Right atrium auricular region (tissue), 2 donors: ENCODE measurements at places on chromosomes 11 and 22.
A peak's percentile ranks its signal among the peaks of the same experiment; 100 is the strongest.

DNA sequence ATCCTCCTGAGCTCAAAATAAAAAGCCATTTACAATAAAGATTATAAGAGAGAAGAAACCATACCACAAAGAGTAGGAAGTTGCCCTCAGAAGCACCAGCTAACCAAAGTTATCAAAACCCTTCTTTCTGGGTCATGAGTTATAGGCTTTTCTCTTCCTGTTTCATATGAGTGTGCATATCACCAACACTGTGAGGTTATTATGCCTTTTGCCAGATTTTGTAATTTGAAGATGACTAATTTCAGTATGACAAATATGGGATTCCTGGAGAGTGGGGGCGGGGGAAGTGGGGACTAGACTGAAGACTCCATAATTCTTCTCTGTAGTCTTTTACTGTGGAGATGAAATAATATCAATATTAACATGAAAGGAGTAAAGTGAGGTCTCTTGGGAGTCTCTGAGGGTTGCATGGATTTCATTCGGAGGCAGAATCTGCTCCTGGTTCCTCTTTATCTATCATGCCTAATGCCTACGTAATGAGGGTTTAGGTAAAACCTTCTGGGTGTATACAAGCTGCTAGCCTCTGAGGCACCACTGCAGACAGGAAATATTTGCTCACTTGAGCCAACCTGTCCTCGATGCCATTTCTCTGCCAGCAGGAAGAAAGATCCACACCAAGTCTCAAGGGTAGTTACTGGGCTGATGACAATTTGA, 2.1 kb downstream of the LPXN start:
- peak overlapping the region; percentile 20 for H3K27ac ChIP-seq
- H3K36me3 ChIP-seq = peaks cover 9% of the 10 kb centered on the region
- H3K27me3 ChIP-seq = no peaks in the 10 kb centered on the region
- H3K4me1 ChIP-seq = no peaks in the 10 kb centered on the region

- no peaks in the 10 kb centered on the region for H3K27me3 ChIP-seq
- no peaks in the 10 kb centered on the region for H3K4me1 ChIP-seq
- no peak overlapping the region for H3K4me3 ChIP-seq
- H3K36me3 ChIP-seq = no peaks in the 10 kb centered on the region
- peak overlapping the region; percentile 61 for H3K27ac ChIP-seq
Measured at GRCh38 chr22:31075961-31076360, 5.2 kb upstream of the SMTN start.

DNA sequence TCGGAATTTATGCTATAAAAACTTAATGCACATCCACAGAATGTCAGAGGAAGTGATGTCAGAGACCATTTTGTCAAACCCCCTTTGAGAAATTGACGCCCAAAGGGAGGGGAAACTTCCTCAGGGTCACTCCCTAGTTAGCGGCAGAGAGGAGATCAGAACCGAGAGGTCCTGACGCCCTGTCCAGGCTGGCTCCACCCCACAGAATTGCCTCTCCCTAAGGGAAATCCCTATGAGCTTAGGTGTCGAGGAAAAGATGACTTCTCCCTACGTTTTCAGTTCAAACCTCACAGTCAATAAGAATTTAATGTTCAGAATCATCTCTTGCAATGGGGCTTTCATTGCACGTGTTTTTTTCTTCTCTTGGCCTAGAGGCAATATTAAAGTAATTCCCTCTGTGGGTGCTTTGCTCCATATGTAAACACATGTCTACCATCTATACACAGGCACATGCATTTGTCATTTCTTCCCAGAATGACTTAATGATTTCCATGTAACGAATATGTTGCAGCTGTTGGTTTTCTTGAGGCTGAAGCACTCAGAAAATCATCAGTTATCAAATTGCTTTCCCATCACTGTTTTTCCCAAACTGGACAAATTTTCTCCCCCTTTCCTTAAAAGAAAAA, 148.7 kb upstream of the TIMP3 start:
- no peak overlapping the region for H3K4me3 ChIP-seq
- peaks cover 13% of the 10 kb centered on the region for H3K4me1 ChIP-seq
- no peaks in the 10 kb centered on the region for H3K27me3 ChIP-seq
- no peaks in the 10 kb centered on the region for H3K36me3 ChIP-seq
- H3K27ac ChIP-seq = no peak overlapping the region

GRCh38 chr11:113059548-113059947, 98.3 kb downstream of the NCAM1 start:
- no peak overlapping the region for H3K4me3 ChIP-seq
- H3K27ac ChIP-seq = no peak overlapping the region
- H3K36me3 ChIP-seq = no peaks in the 10 kb centered on the region
- no peaks in the 10 kb centered on the region for H3K4me1 ChIP-seq
- DNase-seq = no peak

GRCh38 chr22:44524806-44525205, 26.8 kb upstream of the RTL6 start:
- H3K27me3 ChIP-seq = no peaks in the 10 kb centered on the region
- H3K4me3 ChIP-seq = no peak overlapping the region
- peaks cover 19% of the 10 kb centered on the region for H3K4me1 ChIP-seq
- H3K27ac ChIP-seq = no peak overlapping the region
- no peaks in the 10 kb centered on the region for H3K36me3 ChIP-seq

- H3K27me3 ChIP-seq = no peaks in the 10 kb centered on the region
- peak overlapping the region; percentile 62 for H3K4me3 ChIP-seq
- no peak for DNase-seq
- H3K36me3 ChIP-seq = peaks cover 21% of the 10 kb centered on the region
Measured at GRCh38 chr11:61392981-61393595, 701 bp downstream of the TMEM216 start.

GRCh38 chr11:72240461-72241290, 3.3 kb downstream of the PHOX2A start:
- H3K4me1 ChIP-seq = no peaks in the 10 kb centered on the region
- H3K4me3 ChIP-seq = no peak overlapping the region
- DNase-seq = no peak
- H3K27me3 ChIP-seq = peaks cover 24% of the 10 kb centered on the region

GRCh38 chr11:129711760-129712159, 103.9 kb upstream of the TMEM45B start:
- no peaks in the 10 kb centered on the region for H3K4me1 ChIP-seq
- no peaks in the 10 kb centered on the region for H3K36me3 ChIP-seq
- no peak overlapping the region for H3K27ac ChIP-seq
- no peaks in the 10 kb centered on the region for H3K27me3 ChIP-seq
- no peak overlapping the region for H3K4me3 ChIP-seq
